ENCODE measurements at places on chromosomes 1 and 21. TPM values are rescaled to one million over a fixed set of nuclear protein-coding genes. Genes with fewer than 3 reads are reported as not detected.
A peak's percentile ranks its signal among the peaks of the same experiment; 100 is the strongest.

- DNase-seq = no peak
- H3K27me3 ChIP-seq = peaks cover 28% of the 10 kb centered on the region
- no peaks in the 10 kb centered on the region for H3K36me3 ChIP-seq
- H3K27ac ChIP-seq = no peak overlapping the region
- H3K4me1 ChIP-seq = no peaks in the 10 kb centered on the region
- no peak overlapping the region for H3K4me3 ChIP-seq
Measured at GRCh38 chr1:227242811-227243682, 75.2 kb downstream of the CDC42BPA start.

- H3K4me1 ChIP-seq = no peaks in the 10 kb centered on the region
- DNase-seq = no peak
- peaks cover 6% of the 10 kb centered on the region for H3K27me3 ChIP-seq
- H3K27ac ChIP-seq = no peak overlapping the region
- no peak overlapping the region for H3K4me3 ChIP-seq
- peaks cover 5% of the 10 kb centered on the region for H3K36me3 ChIP-seq
Measured at GRCh38 chr1:45275054-45275453, 51.6 kb upstream of the HPDL start.

- no peak overlapping the region for H3K27ac ChIP-seq
- peaks cover 12% of the 10 kb centered on the region for H3K27me3 ChIP-seq
- no peak overlapping the region for H3K4me3 ChIP-seq
- peaks cover 13% of the 10 kb centered on the region for H3K4me1 ChIP-seq
Measured at GRCh38 chr1:89453123-89453972, 71.3 kb upstream of the LRRC8B start.

DNA sequence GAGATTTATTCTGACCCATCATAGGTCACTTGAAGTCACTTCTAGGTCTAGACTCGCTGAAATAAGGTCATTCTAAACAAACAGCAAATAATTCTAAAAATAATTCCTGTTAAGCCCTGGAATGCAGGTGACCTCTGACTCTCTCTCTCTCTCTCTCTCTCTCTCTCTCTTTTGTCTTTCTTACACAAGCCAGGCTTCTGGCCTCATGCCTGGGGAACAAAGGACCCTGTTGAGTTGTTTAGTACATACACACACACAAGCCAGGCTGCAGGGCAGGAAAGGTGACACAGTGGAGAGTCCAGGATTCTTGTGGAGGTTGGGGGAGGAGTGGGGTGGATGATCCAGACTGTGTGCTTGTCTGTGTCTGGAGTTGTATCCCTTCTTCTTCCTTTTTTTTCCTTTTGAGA is 4.0 kb upstream of the MEX3A start:
- no peak overlapping the region for H3K27ac ChIP-seq
- H3K4me3 ChIP-seq = no peak overlapping the region
- no peaks in the 10 kb centered on the region for H3K36me3 ChIP-seq
- DNase-seq = no peak

DNA sequence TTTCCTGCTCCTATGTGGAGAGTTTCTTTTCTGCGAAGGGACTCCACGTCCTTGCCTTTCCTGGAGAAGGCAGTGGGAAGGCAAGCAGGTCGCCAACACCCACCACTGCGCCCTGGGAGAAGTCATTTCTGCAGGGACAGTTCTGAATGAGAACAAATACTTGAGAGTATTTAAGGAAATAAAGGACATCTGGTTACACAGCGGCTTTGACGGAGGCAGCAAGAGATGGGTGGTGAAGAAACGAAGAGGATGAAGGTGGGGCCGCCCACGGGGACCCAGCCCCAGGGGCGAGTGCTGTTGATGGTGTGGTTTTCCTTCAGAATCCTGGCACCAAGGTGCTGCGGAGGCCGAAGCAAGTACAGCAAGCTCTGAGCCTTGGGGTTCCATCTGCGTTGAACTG is 75.5 kb downstream of the PSMG1 start:
- H3K4me3 ChIP-seq = no peak overlapping the region
- no peaks in the 10 kb centered on the region for H3K4me1 ChIP-seq
- DNase-seq = peak; percentile 9
- H3K36me3 ChIP-seq = no peaks in the 10 kb centered on the region

Gene OR2AK2
- not detected for total RNA-seq

Gene LDLRAD1
- not detected for total RNA-seq

Gene DDAH1
- total RNA-seq = not detected

Gene AMY1B
- total RNA-seq = not detected

Gene SH2D2A
- total RNA-seq = 157 TPM
